HAP-1 (cell line): ENCODE measurements at places on chromosomes 3 and 15.
A peak's percentile ranks its signal among the peaks of the same experiment; 100 is the strongest.

DNA sequence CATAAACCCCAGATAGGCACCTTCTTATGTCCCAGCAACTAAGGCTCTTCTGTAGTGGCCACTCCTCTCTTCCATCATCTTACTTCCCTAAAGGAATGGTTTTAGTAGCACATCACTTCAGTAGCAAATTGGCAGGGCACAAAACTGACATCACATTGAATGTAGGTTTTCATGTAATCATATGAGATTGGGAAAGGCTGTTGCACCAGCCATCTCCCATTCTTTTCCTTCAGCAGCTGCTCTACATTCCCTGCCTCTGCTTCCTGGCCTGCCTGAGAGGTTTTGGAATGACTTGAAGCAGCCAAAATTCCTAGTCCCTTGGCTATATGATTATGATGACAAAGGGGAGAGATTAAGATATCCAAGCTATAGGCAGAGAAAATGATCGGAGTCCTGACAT, 36.5 kb downstream of the NSUN3 start:
- DNase-seq = no peak

DNA sequence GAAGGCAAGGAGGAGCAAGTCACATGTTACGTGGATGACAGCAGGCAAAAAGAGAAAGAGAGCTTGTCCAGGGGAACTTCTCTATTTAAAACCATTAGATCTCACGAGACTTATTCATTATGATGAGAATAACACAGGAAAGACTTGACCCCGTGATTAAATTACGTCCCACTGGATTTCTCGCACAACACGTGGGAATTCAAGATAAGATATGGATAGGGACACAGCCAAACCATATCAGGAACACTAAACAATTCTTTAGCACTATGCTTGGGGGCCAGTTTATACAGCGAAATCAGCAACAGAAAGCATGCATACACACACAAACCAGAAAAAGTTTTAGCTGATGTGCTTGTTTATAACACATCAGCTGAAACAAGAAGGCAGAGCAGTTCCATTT, 704.2 kb downstream of the OTOL1 start:
- no peak for DNase-seq

DNA sequence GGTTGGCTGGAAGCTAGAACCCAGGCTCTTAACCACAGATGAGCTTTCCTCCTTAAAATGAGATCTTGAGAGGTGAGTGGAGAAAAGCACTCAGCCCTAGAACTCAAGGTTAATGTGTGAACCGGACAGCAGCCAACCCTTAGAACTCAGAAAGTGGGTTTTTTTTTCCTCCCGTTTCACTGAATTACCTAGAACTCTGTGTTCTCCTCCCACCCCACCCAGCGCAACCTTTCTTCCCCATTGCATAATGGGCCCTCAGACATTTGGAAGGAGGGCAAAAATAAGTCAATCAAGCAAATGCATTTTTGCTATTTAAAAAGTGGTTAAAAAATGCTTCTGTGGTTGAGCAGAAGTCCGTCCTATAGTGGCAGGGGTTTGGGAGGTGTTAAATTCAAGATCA, 36.7 kb downstream of the POC1A start:
- DNase-seq = no peak

DNA sequence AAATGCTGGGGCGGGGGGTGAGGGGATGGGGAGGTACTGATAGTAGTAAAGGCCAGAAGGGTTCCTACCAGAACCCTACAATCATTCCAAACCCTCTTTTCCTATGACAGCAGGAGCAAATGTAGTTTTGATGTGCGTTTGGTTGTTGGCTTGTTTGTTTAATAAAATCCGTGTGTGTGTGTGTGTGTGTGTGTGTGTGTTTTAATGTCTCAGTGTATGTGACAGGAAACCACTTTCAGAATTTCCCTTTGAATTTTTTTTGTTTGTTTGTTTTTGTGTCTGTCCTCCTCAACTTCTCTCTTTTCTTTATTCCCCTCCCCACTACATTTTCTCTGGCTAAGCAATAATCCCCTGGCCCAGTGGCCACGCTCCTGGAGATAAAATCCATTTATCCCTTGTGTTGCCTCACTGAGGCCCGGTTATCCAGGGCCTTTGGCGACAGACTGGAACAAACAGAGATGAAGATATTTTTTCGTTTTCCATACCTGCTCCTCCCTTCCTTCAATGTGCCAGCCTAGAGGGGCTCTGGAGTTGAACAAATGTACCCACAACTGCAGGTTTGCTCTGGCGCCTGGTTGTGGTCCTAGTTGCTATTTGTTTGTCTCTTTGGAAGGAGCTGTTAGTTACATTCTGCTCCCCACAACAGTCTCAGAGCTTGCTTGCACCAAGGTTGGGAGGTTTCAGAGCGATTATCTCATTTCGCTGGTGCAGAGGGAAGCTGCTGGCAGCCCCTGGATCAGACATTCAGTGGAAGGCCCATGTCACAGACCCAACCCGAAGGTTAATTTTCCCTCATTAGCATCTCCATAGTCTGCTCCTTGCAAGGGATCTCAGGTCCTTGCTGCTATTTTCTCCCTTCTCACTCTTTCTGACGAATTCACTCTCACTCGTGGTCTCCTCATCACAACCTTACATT, 17.9 kb downstream of the NR2F2 start:
- no peak for DNase-seq

DNA sequence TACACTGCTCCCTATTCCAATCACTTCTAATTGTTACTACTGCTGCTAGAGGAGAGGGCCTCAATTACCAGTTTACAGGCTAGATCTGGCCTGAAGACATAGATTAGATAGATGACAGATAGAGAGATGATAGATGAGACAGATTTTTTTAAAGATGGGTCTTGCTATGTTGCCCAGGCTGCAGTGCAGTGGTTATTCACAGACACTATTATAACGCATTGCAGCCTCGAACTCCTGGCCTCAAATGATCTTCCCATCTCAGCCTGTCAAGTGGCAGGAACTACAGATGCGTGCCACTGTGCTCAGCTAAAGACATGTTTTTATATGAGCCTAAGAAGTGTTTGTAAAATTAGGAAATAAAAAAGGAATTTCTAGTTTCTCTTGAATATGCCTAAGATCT, 6.2 kb downstream of the SLC33A1 start:
- no peak for DNase-seq

GRCh38 chr3:131547585-131547984, 44.8 kb upstream of the MRPL3 start:
- no peak for DNase-seq

GRCh38 chr3:154112146-154112852, 8.9 kb upstream of the ARHGEF26 start:
- peak; percentile 40 for DNase-seq

DNA sequence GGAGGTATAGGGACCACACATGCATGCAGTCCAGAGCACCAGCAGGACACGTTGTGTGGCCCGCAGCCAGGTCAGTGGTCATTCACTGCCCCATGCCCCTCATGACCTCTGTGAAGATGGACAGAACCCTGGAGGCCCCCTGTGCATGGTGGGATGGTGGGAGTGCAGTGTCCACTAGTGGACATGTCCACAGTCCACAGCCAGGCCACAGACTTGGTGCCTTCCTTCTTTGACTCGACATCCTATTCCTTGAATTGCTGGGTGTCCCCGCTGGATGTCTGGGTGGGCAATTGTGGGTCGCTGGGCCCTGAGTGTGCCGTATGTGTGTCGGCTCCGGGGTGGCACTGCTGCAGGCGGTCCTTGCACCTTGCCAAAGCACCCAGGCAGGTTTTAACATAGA, 35.7 kb downstream of the KLF15 start:
- no peak for DNase-seq

- DNase-seq = no peak
Measured at GRCh38 chr3:75136100-75136897, 521.8 kb upstream of the CNTN3 start.

- DNase-seq = peak; percentile 79
Measured at GRCh38 chr15:74307827-74308811, 59.3 kb downstream of the CYP11A1 start.

- DNase-seq = no peak
Measured at GRCh38 chr3:35969406-35969805, 330.1 kb downstream of the ARPP21 start.

DNA sequence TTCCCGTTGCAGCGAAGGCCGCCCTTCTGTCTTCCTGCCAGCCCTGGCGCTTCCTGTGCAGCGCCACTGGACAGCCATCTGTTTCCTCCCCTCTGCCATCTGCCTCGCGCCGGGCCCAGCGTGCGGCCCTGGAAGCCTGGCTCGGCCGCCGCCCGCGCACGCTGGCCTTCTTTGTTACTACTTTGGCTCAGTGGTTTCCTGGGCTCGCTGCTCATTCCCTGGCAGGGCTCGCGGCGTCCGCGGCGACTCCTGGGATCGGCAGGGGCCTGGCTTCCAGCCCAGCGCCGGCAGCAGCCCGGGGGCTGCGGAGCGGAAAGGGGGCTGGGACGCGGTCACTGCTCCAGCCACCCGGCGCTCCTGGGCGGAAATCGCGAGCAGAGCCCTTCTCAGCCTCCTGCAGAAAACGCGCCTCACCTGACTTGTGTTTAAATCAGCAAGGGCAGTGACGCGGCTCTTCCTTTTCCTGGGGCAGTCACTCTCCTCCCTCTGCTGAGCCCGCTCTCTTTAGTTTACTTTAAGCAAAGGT, 10.0 kb downstream of the CMTM7 start:
- DNase-seq = peak; percentile 50

DNA sequence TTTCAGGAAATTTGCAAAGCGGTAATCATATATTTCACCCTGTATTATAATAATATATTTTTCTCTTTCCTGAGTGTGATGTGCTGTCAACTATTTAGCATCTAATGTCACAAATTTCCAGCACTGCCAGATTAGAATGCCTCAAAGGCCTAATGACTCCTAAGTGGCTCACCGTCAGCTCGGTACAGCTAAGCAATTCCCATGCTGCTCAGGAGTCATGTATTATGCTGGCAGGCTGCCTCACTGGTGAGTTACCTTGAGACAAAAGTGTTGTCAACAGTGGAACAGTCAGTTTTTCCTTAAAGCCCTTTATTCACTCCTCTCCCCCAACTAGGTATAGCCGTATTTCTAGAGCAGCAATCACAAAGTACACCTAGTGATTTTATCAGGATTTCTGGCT, 83.6 kb downstream of the NSUN3 start:
- no peak for DNase-seq

DNA sequence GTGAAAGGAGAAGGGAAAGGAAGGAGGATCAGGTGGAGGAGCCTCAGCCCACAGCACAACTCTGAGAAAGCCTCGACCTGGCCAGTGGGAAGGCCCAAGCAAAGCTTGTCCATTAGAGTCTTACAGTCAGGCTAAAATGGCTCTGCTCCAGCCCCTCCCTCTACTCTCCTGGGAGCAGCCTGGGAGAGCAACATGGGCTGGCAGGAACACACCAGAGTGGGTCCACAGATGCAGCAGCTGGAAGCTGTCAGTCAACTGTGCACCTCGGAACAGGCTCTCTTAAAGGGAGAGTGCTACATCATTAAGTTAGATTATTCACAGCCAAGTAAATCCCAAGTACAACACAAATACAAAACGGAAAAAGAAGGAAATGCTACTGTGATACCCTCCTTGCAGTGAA, 98.0 kb upstream of the LIMD1 start:
- DNase-seq = no peak

GRCh38 chr3:182914341-182914740, 66.0 kb downstream of the DCUN1D1 start:
- no peak for DNase-seq
